ENCODE measurements at places on chromosomes 6 and 20.

DNA sequence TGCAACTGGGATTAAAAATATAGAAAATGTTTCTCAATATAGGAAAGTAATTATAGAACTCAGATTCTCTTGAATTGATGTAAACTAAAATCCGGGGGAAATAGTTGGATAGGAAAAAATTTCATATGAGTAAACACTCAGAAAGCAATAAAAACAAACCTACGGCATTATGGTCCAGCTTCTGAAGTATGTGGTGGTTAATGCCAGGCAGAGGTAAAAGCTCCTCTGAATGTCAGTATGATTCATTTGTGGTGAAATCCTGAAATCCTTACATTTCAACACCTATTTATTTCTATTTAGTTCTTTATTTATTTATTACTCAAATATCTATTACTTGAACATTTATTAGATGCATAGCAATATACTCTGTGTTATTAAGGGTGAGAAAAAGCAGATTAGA is 145.1 kb downstream of the RIMS1 start:
- no peak for DNase-seq

DNA sequence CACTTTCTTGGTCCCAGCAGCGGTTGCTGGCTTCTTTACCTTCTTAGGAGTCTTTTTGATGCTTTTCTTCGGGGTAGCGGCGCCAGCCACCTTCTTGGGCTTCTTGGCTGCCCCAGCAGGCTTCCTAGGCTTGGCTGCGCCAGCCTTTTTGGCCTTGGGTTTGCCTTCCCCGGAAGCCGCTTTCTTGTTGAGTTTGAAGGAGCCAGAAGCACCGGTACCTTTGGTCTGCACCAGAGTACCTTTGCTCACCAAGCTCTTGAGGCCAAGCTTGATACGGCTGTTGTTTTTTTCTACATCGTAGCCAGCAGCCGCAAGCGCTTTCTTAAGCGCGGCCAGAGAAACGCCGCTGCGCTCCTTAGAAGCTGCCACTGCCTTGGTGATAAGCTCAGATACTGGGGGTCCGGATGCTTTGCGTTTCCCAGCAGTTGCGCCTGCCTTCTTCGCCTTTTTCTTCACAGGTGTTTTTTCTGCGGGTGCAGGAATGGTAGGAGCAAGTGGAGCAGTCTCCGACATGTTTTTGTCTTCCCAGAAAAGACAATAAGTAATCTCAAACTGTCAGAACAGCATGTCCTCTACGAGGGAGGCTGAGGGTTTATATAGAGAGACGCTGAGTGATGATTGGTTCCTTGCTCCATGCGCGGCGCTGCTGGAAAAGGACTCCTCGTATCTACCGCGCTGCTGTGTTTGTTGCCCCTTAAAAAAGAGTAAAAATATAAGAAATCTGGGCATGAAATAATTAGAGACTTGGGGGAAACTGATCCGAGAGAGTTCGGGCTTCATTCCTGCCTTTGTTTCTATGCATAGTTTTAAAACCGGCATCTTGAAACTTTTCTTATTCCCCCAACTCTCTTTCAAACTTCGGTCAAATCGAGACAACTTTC is 130.3 kb upstream of the BTN3A2 start:
- peak; percentile 91 for DNase-seq

DNA sequence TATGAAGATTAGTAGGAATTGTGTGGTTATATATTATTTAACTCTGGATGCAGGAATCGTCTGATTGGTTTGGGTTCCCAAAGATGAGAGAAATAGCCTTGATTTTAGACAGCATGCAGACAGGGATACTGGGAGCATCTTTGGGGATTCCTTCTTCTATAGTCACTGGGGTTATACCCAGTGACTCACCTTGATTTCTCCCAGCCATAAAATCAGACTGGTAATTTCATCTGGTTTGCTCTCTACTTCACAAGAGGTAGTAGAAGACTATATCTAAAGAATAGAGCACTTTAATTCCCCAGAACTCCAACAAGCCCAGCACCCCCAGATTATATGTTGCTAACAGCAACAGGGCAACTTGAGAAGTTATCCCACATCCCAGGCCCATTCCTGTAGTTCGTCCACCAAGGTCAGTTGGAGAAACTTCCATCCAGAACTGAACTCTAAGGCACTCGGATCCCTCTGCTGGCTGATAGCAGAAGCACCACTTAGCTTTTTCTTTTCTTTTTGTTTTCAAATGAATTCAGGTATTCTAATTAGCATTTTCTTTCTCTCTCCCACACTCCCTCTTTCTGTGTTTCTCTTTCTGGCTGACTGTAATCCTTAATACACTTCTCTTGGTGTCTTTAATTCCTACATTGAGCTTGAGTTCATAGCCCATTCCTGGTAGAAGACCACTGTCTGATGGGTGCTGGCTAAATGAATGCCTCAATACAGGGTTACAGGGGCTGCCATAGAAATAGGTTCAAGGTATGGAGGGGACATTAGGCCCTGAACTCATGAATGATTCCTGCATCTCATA is 20.4 kb upstream of the EFHC1 start:
- DNase-seq, result peak; percentile 79

DNA sequence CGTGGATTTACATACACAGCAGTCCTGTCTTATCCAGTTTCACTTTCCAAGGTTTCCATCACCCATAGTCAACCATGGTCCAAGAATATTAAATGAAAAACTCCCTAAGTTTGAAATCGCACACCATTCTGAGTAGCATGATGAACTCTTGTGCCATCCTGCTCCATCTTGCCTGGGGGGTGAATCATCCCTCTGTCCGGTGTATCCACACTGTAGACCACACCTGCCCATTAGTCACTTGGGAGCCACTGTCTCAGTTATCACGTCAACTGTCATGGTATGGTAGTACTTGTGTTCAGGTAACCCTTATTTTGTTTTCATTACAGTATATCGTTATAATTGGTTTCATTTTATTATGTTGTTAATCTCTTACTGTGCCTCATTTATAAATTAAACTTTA is 38.5 kb downstream of the PTGIS start:
- no peak for DNase-seq

- peak; percentile 27 for DNase-seq
Measured at GRCh38 chr6:40550202-40551101, 36.7 kb downstream of the LRFN2 start.

DNA sequence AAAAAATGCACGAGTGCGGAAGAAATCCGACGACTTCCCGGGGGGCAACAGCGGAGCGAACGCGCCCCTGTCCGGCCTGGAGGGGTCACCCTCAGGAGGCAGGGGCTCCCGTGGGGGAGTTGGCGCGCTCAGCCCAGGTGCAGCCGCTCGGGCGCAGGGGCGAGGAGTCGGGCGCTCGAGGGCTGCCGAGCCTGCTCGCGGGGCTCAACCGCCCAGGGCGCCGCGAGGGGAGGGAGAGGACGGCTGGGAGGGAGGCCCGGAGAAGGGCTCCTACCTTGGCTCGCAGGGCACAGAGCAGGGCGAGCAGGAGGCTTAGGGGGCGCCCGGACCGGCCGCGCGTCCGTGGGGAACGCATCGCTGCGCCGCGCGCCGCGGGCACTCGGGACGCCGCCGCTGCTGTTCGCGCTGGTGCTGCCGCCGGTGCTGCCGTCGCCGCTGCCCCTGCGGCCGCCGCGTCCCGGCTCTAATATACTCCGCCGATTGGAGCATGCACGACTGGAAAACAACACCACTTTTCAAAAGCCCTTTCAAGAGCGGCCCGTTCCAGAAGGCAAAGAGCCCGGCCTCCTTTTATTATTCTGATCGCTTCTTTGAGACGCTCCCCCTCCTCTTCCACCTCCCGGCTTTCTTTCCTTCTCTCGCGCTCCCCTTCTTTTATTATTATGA is 490 bp downstream of the JAG1 start:
- DNase-seq, result no peak

GRCh38 chr6:139531148-139532115 is 157.0 kb upstream of the CITED2 start:
- no peak for DNase-seq

DNA sequence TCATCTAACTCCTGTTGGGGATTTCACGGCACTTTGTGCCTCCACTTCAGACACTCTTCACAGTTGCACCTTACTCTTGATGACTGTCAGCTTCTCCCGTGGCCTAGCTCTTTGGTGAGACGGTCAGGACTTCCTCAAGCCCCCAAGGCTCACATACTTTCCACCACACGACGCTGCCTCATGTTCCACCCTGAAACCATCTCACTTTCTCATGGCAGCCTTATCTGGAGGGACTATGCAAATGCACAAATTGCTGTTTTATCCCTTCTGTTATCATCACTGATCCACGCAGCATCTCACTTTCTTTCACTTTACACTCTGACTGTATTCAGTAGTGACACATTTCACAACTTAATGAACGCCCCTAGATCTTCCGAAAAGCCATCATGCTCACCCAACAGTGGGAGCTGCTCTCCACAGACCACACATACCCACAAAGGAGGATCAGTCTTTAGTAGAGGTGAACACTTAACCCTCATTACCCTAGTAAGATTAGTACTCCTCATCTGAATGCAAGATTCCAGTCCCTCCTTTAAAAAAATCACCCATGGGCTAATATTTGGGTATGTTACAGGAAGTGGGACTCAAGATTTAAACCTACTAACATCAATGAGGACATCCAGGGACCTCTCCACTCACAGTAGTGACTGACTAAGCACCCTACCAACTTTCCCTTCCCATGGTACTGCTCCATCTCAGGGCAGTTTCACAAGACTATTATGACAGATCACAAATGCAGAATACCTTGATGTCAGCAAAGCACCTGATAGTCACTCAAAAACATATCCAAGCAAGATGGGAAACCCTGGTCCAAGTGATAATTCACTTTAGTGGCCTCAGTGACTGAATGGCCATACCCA is 35.4 kb downstream of the FYN start:
- no peak for DNase-seq

DNA sequence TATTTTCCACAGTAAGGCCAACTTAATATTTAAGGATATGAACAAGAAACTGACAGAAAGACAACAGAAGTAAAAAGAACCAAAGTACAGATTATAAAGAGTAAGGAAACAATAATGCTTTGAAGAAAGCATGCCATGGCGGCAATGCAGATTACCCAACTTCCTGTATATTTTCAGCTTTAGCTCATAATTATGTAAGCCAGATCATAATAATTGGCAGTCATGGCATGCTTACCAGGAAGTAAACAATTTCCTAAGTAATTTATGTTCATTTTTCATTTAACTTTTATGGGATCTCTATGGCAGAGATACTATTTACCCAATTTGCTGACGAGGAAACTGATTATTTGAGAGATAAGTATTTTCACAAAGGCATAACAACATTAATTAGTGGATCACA is 988.7 kb downstream of the HACE1 start:
- peak; percentile 48 for DNase-seq

GRCh38 chr6:145332011-145332410 is 403.3 kb downstream of the EPM2A start:
- no peak for DNase-seq

DNA sequence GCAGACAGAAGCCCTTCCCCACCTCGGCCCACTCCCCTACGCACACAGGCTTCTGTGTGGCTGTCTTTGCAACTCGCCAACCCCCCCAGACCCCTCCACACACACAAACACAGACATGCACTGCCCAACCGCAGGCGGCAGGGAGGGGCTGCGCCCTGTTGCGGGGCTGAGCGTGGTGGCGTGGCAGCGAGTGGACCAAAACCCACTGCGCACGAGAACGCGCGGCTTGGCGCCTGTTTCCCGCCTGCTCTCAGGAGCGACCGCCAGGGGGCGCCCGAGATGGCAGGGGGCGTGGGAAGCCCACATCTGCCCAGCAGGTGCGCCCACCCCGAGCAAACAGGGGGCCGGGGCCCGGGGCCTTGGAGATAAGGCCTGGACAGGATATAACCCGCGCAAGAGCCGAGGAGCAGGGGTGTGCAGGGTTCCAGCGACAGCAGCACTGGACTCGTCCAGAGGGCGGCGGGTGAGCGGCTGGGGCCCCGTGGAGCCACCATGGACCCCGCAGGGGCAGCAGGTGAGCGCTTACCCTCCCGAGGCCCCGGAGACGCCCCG is at the start of gene RBPJL:
RBPJL (plus strand) TSS at position 410 of the 552 bp plus-strand sequence; CDS start at position 493, 83 bp downstream.
- no peak for DNase-seq

DNA sequence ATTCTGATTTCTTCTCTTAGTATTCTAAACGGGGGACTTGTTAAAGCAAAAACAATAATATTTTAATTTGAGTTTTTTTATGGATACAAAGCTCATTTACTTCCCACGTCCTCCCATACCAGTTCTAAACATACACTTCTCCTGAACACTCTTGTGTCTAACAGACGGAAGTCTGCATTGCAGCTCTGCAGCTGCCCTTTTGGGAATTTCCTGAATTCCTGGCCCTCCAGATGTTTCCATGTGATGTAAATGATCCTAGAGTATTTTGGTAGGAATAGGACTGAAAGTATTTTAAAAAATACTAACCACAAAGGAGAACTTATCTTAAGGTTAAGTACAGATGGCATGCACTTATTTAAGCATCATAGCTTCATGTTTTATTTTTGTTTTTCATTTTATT is 886.7 kb downstream of the TBC1D32 start:
- peak; percentile 0 for DNase-seq

DNA sequence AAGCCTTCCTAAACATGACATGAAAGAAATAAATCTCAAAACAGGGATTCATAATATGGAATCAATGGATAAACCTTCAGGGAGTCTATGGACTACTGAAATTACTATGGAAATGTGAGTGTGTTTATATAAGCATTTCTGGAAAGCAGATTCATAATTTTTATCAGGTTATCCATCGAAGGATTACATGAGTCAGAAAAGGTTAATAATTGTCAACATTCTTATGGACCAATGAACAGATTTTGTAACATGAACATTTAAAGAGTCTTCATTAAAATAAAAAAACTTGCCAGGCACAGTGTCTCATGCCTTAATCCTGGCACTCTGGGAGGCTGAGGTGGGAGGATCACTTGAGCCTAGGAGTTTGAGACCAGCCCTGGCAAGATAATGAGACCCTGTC is 84.8 kb downstream of the AHI1 start:
- peak; percentile 22 for DNase-seq

- DNase-seq, result no peak
Measured at GRCh38 chr6:551829-552350, 105.0 kb downstream of the HUS1B start.

DNA sequence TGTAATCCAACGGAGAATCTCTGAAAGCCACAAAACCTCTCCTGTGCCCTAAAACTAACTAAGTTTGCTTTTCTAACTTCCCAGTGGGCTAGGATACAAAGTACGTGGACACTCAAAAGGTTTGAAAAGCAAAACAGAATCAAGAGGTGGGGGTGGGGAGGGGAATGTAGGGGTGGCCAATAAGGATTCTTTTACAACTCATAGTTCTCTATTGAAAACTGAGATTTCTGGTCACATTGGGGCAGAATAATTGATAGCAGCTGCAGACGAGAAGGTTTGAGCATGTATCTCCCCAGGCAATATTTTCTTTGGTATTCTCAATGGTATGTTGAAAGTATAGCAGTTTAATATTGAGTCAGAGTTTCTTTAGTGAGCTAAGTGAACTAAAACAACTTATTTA is 376.7 kb upstream of the CITED2 start:
- DNase-seq, result no peak

GRCh38 chr6:17473554-17473953 is 80.2 kb downstream of the CAP2 start:
- DNase-seq, result no peak

DNA sequence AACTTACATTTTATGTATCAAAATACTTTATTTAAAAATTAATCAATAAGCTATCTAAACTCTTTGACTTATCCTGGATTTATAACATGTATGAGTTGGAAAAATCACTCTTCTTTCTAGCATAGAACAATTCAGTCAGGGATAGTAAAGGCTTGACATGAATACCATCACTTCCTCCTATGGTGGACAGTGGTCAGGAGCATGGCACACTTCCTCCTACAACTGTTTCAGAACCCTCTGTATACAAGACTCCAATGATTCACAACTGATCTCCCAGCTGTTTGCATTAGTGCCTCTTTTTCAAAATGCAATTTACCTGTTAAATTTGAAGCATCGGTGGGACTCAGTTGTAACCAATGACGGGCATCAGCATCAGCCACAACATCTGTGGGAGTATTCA is 129.7 kb downstream of the RALGAPA2 start:
- no peak for DNase-seq
